ENCODE measurements at places on chromosomes 2 and 18. TPM values are rescaled to one million over a fixed set of nuclear protein-coding genes. Genes with fewer than 3 reads are reported as not detected.

DNA sequence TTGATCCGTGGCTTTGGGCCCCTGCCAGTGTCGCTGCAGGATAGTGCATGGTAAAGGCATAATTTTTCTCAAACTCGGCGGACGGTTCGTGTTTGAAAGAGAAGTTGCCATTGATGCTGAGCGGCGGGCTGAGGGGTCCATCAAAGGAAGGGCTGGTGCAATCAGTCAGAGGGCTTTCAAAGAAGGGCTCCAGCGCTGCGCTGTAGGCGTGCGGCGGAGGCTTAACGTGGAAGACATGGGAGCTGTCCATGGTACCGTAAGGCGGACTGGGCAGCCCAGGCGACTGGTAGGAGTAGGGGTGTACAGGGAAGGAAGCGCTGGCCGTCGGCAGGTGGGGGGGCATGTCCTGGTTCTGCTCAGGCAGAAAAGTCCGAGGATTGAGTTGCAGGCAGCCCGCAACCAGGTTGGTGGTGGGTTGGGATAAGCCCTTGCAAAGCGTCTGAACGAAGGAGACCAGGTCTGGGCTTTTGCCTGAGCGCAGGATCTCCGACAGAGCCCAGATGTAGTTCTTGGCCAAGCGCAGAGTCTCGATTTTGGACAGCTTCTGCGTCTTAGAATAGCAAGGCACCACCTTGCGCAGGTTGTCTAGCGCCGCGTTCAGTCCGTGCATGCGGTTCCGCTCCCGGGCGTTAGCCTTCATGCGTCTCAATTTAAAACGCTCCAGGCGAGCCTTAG is 2.3 kb downstream of the NEUROD1 start:
- peak; percentile 65 for DNase-seq

DNA sequence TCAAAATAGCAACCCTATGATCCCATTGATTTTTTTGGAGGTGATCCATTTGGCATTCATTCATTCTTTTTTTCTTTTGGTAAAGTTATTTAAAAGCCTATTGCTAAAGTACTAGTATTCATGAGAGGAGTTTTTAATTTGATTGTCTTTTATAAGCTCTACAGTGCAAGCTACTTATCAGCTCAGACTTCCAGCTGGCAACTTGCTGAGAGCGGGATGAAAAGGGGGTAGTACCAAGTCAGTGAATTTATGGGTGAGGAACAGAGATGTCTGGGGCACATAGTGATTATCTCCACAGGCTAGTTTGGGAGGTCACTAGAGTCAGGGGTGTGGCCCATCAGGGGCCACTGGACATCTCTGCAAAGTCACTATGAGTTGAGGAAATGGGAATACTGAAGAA is 202.4 kb downstream of the PIK3C3 start:
- no peak for DNase-seq

Gene BIN1
- 15.6 TPM for total RNA-seq

Gene IMPA2
- 73.0 TPM for total RNA-seq

Gene ZEB2
- 69.6 TPM for total RNA-seq

All from heart left ventricle (tissue), 16 donors.